ENCODE measurements at places on chromosomes 1 and 21. TPM values are rescaled to one million over a fixed set of nuclear protein-coding genes. Genes with fewer than 3 reads are reported as not detected.

TMEM200B gene
- total RNA-seq, result 1.6 TPM

HSD3B2 gene
- total RNA-seq, result not detected

CYP4X1 gene
- 1.7 TPM for total RNA-seq

ZFYVE9 gene
- total RNA-seq, result 28.3 TPM

DNM3 gene
- 0.56 TPM for total RNA-seq

FAM43B gene
- not detected for total RNA-seq

SMIM1 gene
- total RNA-seq, result 1.0 TPM

AADACL4 gene
- not detected for total RNA-seq

NUP210L gene
- 0.09 TPM for total RNA-seq

CD160 gene
- total RNA-seq, result not detected

F3 gene
- 1.3 TPM for total RNA-seq

SH3D21 gene
- total RNA-seq, result 3.9 TPM

MX1 gene
- 5.0 TPM for total RNA-seq

CATSPERE gene
- total RNA-seq, result 0.28 TPM

PPFIA4 gene
- 4.7 TPM for total RNA-seq

PIK3R3 gene
- total RNA-seq, result 17.9 TPM

ASPM gene
- 12.6 TPM for total RNA-seq

HDAC1 gene
- 146 TPM for total RNA-seq

FCER1G gene
- total RNA-seq, result 0.47 TPM

RXRG gene
- total RNA-seq, result not detected

RBP7 gene
- total RNA-seq, result not detected

ZNF670 gene
- total RNA-seq, result 4.5 TPM

GNG4 gene
- not detected for total RNA-seq

IFNLR1 gene
- total RNA-seq, result 0.09 TPM

LGR6 gene
- total RNA-seq, result not detected

GMEB1 gene
- total RNA-seq, result 8.2 TPM

PEX14 gene
- total RNA-seq, result 10.9 TPM

CD34 gene
- total RNA-seq, result 51.4 TPM

RHBDL2 gene
- 0.09 TPM for total RNA-seq

FAM177B gene
- total RNA-seq, result not detected

RAP1GAP gene
- 0.09 TPM for total RNA-seq

EPHX1 gene
- total RNA-seq, result 10.1 TPM

TNFAIP8L2 gene
- not detected for total RNA-seq

RASSF5 gene
- 0.54 TPM for total RNA-seq

HES2 gene
- total RNA-seq, result 26.6 TPM

CFHR1 gene
- total RNA-seq, result 0.28 TPM

IQGAP3 gene
- 8.9 TPM for total RNA-seq

LENEP gene
- total RNA-seq, result 0.18 TPM

SLAMF7 gene
- not detected for total RNA-seq

SEMA4A gene
- 0.27 TPM for total RNA-seq

FCRL6 gene
- total RNA-seq, result not detected

KCNH1 gene
- total RNA-seq, result not detected
